Renal cortex interstitium (tissue), 15 donors: ENCODE measurements at places on chromosomes 3 and 15.

GRCh38 chr15:66588971-66589370 lies 23.2 kb upstream of the LCTL start:
- no peak for DNase-seq

- no peak for DNase-seq
Observed at GRCh38 chr3:95055288-95055687, 992.4 kb downstream of the NSUN3 start.

GRCh38 chr15:40313531-40314398 lies 6.0 kb upstream of the PLCB2 start:
- no peak for DNase-seq

- no peak for DNase-seq
Observed at GRCh38 chr3:190167936-190168680, 47.4 kb upstream of the P3H2 start.

GRCh38 chr3:70635301-70635700 lies 322.9 kb upstream of the MDFIC2 start:
- no peak for DNase-seq

DNA sequence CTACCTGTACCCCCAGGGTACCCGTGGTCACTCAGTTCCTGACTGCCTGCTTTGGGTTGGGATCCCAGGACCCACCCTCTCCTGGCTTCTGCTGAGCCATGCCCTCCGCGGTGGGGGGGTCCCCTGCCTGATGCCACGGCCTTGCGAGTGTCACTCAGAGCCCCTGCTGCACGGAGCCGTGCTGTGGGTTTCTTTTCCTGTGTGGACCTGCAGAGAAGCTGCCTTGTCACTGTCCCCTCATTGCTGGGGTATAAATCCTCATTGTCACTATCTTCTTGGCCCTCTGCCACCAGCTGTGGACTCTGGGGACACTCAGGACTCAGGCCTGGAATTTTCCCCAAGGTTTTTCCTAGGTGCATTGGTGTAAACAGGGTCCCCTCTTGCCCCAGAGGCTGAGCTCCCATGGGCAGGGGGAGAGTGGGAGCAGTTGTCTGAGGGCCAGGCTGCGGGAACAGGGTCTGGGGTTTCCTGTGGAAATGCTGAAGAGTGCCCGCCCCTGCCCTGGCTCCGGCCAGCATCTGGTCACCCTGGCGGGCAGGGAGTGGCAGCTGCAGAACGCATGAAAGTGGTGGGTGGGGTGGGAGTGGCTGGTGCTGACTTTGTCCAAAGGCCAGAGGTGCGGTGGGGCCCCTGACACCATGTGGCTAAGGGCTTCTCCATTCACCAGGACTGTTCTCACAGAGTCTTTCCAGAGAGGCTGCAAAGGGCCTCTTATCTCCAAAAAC lies 191.7 kb downstream of the GOLGA6L6 start:
- no peak for DNase-seq

DNA sequence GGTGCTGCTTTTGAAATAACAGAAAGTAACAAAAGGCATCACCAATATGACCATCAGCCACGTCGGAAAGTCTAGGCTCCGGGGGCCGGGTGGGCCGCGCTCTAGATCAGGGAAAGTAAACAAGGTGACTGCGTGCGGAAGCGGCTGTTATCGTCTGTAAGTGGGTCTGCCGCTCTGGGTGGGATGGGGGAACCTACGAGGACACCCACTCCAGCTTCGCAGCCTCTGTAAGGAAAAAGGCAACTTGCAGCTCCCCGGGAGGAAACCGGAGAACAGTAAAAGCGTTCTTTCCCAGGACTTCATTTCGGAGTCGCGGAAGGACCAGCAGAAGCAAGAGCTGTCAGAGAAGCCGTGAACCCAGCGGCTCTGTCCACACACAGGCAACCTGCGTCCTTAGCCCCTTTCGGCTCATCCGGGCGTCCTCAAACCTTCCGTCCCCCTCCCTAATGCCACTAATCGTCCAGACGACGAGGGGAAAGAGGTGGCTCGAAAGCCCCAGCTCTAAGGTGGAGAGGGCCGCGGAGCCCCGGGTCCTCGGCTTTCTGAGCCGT lies 461 bp downstream of the XRN1 start:
- DNase-seq, result peak; percentile 51

DNA sequence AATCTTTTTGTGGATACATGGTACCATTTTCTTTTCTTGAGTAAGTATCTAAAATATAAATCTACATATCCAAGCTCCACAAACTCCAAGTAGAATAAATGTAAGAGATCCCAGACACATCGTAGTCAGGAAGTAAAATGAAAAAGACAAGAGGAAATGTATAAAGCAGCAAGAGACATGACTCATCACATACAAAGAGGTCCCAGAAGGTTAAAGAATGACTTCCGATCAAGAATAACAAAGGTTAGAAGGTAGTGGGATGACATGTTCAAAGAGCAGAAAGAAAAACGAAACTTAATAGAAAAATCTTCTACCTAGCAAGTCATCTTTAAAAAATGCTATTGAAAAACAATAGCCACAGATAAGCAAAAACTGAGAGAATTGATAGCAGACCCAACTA lies 705.8 kb downstream of the NR2F2 start:
- DNase-seq, result no peak

- DNase-seq, result no peak
Observed at GRCh38 chr15:35963326-35963725, 417.4 kb upstream of the DPH6 start.

- no peak for DNase-seq
Observed at GRCh38 chr3:116045314-116045713, 400.0 kb downstream of the LSAMP start.

DNA sequence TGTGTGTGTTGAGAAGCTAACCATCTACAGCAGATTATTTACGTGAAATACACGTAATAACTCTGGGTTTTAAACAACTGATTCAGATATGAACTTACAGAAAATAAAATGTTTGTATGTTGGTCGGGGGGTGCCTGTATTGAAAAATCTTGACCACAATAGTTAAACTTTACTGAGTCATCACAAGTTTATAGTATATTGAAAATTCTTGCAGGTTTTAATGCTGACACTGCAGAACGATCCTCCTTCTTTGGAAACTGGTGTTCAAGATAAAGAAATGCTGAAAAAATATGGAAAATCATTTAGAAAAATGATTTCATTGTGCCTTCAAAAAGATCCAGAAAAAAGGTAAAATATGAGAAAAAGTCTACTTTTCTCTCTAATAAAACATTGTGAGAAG lies 41.3 kb upstream of the SLC22A13 start:
- DNase-seq, result no peak

DNA sequence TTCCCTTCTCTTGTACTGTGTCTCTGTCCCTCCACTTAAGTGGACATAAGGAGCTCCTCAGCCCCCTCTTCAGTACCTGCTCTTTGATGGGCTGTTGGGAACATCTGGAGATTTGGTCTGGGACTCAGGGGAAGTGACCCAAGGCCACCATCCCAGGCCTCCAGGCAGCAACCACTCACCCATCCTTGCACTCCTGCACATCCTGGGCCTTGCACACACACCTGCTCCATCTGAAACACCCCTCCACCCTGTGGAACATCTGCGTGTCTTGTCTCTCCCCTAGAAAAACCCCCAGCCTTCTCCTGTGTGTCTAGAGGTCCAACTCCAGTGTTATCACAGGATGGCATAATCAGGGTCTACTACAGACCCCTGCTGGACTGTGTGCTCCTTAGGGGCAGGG lies 74.3 kb downstream of the ABTB1 start:
- no peak for DNase-seq

DNA sequence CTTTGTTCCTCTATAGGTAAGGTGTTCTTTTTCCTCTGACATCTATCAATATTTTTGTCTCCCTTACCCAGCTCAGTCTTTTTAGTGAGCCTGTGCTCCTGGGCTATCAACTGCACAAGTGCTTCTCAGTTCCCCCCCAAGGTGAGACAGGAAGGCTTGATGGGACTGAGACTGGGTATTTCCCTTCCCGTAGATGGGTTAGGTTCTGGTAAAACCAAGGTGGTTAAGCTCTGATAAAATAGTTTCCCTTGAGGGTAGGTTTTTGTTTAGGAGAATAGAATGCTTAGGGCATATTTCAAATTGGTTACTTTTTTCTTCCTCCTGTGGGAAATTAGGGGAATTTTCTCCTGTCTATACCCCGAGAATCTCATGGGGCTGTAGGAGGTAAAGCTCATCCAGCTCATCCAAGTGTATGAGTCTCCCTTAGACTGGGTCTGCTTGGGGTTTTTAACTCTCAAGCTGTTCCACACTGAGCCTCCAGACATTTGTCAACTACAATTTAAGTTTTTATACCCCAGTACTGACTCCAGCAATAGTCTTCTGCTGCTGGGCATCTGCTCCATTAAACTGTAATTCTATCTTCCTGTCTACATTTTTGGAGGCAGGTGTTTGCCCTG lies 44.9 kb downstream of the OXSR1 start:
- DNase-seq, result no peak

- DNase-seq, result no peak
Observed at GRCh38 chr3:104411757-104412156, 955.0 kb upstream of the ALCAM start.

GRCh38 chr3:23682646-23683045 lies 123.1 kb upstream of the UBE2E1 start:
- no peak for DNase-seq

- no peak for DNase-seq
Observed at GRCh38 chr3:13223574-13224237, 150.5 kb upstream of the IQSEC1 start.

DNA sequence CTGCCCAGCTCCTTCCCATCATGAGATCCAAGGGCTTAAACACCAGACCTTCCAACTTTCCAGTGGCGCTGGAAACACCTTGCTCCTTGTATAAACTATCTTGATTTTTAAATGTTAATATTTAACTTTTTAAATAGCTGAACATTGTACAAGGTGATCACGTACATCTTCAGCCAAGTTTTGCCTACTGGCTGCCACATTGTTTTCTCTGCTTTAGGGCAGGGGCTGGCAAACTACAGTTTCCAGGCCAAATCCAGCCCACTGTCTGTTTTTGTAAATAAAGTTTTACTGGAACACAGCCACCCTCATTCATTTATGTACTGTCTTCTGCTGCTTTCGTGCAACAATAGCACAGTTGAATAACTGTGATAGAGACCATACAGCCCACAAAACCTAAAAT lies 27.6 kb upstream of the FOXP1 start:
- DNase-seq, result no peak

DNA sequence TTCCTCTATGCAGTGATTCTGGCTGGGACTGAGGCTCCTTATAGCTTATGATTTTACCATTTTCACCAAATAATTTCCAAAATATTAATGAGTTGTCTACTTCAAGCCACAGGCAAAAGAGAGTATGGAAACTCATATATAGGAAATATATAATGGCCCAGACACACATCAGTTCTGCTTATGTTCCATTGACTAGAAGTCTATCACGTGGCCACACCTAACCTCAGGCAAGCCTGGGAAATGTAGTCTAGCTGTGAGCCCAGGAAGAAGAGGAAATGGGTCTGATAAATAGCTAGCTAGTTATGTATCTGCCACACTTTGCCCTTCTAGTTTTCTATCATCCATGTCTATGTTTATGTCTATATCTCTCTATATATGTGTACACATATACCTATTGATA lies 195.1 kb downstream of the OTOL1 start:
- DNase-seq, result no peak

- no peak for DNase-seq
Observed at GRCh38 chr15:88609344-88610090, 11.6 kb upstream of the AEN start.

DNA sequence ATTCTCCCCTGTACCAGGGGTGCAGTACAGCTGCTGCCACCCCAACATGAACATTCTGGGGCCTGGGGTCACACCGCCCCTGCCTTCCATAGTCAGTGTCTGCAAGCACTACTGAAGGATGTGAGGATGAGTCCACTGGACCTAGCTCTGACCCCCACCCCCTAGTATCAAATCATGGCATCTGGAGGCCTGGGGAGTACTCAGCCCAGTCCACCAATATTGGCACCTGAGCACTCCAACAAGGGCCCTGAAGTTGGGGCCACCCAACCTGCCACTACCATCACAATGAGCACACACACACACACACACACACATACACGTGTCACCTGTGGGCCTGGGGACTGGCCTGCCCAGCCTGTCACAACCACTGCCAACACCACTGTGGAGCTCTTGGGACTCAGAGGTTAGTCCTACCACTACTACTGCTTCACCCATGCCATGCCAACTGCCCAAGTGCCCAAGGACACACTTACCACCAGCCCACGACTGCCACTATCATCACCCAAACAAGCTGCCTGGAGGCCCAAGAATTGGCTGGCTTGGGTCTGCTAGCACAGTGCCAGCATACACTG lies 253.9 kb downstream of the MCTP2 start:
- no peak for DNase-seq

DNA sequence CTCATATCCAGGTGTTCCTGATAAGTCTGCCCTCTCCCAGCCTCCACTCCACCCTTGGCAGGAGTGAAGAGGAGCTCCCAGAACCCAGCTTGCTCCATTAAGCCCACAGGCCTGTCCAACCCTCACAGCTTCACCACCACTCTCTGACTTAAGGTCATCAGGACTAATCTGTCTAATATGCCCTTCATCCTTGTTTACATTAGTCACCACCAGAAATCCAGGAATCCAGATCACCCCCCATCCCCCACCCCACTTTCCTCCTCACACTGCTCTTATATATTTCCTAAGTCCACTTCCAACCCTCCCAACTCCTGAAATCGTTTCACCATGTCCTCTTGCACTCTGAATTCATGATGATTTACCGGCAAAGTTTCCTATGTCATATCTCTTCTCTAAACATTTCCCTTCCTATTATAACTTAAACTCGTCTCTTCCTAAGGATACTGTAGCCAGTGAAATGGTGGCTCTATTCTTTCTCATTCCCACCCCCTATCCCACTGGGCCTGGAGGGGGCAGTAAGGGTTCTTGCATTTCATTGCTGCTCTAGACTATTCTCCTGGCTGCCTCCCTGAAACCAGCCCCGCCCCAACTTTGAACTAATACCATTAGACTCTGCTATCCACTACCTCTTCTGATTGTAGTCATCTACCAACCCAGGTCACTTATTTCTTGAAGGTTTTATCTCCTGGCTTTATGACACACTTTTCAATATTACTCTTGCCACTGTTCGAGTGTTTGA lies 43.4 kb downstream of the PPP2R3A start:
- no peak for DNase-seq

DNA sequence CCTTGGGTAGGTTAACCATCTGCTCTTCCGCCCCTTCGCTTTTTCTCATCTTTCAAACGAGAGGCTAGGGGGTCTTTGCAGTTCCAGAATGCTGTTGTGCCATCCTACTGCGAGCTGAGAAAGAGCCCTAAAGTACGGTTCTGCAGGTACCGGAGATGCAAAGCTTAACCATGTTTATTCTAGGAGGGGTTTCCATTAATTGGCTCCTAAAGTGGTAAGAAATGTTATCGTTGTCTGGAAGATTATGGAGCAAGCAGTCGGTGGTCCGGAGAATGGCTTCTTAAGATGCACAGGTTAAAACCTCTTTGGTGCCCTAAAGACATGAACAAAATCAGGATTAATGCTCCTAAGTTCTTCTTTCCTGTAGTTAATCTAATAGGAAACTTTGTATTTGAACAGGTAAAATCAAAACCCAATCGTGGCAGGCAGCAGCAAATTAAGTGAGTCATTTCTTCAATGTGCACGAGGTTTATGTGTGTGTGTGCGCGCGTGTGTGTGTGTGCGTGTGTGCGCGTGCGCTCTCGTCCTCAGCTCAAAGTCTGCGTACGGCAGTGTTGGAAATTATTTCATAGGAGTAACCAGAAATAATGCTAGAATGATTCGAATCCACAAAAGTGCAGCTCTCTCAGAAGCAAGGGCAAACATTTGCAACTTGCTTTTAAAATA lies 772 bp downstream of the FAM81A start:
- DNase-seq, result no peak

GRCh38 chr3:107227091-107227490 lies 150.1 kb upstream of the CCDC54 start:
- DNase-seq, result no peak
